ENCODE measurements at places on chromosomes 3 and 15.

DNA sequence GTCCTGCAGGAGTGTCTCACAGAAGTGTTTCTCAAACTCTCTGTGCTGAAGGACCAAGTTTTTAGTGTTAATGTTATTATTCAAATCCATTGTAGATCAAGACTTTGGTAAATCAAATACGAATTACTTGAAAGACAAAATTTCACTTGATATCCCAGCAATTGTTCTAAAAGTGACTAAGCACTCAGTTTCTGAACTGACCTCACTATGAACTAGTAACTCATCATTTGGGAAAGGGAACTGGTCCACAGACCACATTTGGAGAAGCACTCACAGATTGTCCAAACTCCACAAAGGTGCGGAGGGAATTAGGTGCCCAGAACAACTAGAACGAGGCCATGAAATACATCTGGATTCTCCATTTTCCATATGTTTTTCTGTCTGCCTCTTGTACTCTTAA is 25.6 kb downstream of the FAM43A start:
- DNase-seq: no peak

- no peak for DNase-seq
Measured at GRCh38 chr3:183564046-183564445, 8.5 kb upstream of the KLHL6 start.

DNA sequence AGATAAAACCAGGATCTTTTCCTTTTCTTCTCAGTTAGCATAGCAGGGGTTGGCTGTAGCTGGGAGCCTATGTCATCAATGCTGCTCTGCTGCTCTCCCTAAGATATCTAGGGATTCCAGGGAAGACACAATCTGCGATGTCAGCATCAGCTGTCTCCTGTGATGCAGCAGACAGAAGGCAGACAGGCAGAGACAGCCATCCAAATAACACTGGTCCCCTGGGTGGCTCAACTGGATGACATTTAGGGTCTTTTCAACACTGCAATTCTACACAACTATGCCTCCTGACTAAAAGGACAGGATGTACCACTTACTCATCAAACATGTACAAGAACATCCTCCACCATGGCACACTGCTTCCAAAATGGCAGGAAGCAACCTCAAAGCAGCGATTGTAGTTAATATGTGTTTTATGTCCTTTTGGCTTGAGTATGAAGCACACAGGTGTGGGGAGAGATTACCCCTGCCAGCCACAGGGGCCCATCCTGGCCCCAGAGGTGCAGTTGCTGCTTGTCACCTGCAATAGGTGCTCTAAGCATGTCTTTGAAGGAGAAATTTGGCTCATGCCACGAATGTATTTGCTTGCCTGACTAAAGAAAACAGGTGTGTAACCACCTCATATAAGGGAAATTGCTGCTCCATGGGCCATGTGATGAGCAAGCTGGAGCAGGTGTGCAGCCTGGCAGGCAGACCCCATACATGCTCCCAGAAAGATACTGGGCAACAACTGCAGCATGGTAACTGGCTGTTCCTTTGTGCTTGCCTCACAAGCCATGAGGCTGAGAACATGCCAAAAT is 357.8 kb downstream of the VPS13C start:
- no peak for DNase-seq

DNA sequence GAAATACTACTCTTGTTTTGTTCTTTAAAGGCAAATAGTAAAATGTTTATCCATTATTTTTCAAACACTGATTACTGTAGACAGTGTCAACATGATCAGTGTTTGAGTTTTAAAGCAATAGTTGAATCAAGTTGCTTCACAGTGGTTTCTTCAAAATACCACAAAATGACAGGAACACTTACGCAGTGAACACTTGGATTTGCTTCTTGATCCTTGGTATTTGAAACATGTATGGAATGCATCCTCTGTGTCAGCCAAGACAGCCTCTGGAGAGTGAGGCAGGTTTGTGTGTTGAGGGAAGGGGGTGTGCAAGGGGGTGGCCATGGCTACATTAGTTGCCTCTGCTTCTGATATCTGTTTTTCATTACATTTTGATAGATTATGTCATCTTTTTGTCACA is 413.0 kb downstream of the RBMS3 start:
- no peak for DNase-seq

- no peak for DNase-seq
Measured at GRCh38 chr15:76863123-76863522, 42.0 kb downstream of the SCAPER start.

DNA sequence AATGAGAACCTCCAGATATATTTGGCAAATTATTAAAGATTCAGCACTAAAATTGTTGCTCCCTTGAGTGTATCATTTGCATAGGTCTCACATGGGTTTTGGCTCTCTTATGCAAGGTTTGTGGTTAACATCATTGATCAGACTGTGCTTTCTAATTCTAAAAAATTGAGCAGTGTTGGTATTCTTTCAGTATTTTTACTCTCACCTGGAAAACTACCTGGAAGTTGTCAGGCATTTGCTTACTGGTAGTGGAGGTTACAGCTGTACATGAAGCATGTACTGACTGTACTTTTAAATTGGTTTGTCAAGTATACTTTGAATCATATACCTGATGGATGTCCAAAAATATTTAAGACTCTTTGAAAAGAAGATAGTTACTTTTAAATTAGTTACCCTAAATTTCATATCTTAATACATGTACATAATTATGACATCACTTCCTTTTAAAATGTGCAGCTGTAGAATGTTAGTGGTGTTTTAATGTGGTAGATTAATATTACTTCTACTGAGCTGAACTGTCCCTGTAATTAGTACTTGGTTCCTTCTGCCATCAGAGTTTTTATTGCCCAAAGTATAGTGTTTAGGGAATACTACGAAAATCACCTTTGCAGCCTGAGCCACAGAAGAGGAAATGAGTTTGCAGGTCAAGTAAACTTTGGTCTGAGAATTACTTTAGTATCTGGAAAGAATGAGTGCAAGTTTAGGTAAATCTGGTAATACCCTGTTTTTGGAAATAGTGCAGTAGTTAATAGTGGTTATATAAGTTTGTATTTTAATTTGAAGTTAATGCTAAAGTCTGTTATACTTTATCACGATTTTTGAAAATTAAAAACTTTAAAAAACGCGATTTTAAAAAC is 2.8 kb downstream of the CHD2 start:
- no peak for DNase-seq

DNA sequence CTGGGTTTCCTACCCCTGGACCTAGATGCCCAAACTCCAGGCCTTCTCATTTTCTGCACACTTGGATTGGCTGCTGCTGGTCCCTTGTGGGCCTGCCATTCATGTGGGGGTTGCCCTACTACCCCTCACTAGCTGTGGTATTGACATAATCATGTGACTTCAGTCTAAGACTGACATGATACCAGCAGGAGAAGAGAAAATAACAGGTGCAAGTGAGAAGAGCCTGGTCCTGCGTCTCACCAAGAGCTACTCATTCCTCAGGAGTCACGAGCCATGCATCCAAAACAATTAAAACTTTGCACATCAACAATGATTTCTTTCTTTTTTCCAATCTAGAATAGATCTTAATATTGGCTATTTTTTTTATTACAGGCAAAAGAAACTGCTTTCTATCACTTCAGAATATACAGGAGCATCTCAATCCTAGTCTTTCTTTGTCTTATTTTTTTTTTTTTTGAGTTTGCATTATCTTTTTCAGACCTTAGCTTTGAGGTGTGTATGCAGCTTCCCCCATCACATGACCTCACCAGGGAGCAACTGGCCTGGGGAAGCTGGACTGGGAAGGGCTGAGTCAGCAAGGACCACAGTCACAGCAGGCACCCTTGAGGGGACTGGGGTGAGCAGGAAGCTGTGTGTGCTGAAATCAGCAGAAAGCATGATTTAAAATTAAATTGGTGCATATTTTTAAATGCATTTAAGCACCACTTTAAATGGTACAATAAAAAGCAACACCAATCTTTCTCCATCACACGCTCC is 27.6 kb downstream of the SLC9A9 start:
- DNase-seq: no peak

GRCh38 chr15:56871867-56872266 is 46.6 kb upstream of the TCF12 start:
- no peak for DNase-seq

DNA sequence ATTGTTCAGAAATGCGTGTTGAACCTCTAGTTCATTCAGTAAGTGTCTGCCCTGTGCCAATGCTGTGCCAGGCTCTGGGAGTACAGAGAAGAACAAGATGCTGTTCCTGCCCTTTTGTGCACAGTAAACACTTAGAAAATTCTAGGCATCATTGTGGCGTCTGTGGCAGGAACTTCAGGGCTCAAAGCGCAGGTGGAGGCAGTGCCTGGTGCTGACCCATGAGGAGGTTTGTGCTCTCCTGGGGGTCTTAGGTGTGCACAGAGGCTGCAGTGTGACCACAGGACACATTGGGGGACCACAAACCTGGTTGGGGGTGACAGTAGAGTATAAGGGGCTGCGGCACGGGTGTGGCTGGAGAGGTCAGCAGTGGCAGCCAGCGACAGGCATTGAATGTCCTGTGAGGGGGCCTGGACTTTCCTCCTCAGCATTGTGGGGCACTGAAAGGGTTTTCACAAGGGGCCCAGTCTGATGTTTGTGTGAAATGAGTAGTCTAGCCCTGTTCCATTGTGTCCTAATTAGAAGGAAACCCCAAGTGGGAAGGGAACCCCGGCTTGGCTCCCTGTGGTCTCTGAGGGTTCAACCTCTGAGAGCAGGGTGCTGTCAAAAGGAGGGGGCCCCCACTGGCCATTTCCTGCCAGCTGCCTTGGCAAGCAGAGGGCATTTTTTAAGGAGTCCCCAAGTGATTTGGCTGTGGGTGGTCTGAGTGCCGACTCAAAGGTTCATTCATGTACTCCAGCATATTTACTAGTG is 20.9 kb downstream of the MRAS start:
- DNase-seq: no peak

GRCh38 chr3:58495101-58495500 is 3.2 kb downstream of the KCTD6 start:
- DNase-seq: no peak

DNA sequence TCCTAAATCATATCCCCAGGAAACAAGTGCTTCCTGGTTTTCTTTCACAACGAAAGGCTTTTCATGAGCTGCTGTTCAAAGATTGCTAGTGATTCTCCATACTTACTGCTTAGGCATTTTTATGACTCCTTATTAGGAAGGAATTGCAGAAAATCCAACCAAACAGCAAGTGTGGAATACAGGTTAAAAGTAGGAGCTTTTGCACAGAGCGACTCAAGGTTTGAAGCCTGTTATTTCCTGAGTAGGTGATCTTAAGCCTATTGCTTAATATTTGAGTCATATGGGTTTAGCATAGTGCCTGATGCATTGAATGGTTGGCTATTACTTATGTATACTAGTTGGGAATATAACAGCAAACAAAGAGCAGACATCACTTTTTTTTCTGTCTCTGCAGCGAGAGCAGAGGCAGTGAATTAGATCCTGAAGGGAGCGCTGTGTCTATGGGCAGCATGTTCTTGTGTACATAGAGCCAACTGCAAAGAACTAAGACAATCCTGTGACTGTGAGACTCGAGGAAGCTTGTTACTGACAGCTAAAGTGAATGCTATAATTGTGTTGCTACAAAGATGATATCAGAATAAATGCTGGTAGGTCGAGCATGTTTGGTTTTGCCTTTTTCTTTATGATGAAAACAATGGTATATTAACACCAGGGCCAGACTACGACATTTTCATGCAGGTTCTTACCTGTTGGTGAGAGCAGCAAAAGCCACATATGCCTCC is 6.3 kb downstream of the TM4SF1 start:
- DNase-seq: no peak

DNA sequence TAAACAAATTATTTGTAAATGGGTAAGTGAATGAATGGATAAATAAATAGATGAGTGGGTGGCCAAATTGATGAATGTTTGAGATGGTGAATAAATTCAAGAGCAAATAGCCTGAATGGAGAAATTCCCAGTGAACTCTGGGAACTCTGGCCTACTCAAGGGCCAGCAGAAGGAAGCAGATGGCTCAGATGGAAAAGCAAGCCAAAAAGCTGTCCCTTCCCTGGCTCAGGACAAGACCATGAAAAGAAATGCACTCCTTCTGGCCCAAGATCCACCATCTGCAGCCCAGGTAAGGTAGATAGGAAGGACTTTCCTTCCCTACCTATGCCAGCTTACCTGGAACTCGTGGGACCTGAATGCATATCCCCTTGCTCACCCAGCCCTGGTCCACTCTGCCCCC is 37.6 kb upstream of the CLDN18 start:
- no peak for DNase-seq

- DNase-seq: no peak
Measured at GRCh38 chr3:131856171-131856570, 178.6 kb downstream of the CPNE4 start.

DNA sequence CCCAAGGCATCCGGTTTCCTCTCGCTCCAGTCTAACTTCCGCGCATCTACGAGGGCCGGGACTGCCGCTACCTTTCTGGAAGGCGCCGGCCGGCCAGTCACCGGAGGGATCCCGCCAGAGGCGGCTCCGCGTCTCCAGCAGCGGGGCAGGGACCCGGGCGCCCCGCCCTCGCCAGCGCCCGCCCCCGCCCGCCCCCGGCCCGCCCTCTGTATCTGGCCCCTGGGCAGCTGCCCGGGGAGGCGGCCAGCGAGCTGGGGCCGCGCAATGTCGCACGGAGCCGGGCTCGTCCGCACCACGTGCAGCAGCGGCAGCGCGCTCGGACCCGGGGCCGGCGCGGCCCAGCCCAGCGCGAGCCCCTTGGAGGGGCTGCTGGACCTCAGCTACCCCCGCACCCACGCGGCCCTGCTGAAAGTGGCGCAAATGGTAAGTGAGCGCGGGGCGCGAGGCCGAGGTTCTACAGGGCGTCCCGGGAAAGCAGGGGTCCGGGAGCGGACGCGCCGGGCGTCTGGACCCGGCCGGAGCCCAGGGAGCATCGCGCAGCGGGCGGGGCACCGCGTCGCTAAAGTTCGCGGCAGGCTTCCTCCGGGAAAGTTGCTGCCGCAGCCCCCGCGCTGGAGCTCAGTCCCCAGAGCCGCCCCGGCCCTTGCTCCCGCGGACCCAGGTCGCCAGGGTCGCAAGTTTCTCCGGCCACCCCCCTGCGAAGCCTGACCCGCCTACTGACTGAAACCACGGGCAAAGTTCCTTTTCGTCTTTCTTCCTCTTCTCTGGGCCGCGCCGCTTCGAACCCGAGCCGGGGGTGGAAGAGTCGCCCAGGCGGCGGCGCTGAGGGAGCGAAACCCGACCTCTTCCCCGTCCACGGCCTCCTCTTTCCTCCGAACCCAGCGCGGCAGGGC is at the start of gene CMTM7:
CMTM7 (plus strand) TSS at position 211 of the 893 bp plus-strand sequence; CDS start at position 265, 54 bp downstream.
- peak; percentile 25 for DNase-seq

DNA sequence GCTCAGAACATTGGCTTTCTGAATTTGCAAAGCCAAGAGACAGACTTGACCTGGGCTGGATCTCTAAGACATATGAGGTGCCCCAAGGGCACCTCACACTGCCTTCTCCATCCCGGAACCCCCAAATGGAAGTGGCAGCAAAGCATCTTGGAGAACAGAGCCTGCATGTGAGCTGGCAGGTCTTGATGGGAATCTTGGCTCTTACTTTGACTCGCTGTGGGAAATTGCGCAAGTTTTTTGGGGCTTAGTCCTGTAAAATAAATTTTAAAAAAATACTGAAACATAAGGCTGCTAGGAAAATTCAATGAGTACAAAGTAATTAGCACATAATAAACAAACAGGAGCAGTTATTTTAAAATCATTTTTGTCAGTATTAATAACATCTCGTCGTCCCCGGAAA is 13.7 kb upstream of the SEC22A start:
- DNase-seq: no peak

- no peak for DNase-seq
Measured at GRCh38 chr15:80474224-80475215, 70.3 kb downstream of the ARNT2 start.
